SHP77 (cell line): ENCODE measurements at places on chromosomes 4 and X.

GRCh38 chrX:105701310-105702052, 120.9 kb upstream of the NRK start:
- DNase-seq: no peak

GRCh38 chrX:129846716-129847115, 3.0 kb upstream of the ZDHHC9 start:
- no peak for DNase-seq

- no peak for DNase-seq
Measured at GRCh38 chr4:183399126-183399522, 45.3 kb upstream of the CDKN2AIP start.

DNA sequence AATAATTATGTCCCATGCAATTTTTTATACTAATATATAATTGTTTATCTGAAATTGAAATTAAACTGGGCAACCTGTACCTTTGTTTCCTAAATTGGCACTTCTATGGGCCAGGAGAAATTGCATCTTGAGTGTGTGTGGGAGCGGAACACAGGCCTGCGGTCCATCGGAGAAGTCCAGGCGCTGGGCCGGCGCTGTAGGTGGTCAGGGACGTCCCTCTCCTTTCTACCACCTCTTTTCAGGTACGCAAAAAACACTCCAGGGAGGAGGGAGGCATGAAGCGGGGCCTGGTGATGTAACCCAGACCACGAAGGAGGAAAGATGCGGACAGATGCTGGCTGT, 717 bp downstream of the MGAT4D start:
- DNase-seq: no peak

DNA sequence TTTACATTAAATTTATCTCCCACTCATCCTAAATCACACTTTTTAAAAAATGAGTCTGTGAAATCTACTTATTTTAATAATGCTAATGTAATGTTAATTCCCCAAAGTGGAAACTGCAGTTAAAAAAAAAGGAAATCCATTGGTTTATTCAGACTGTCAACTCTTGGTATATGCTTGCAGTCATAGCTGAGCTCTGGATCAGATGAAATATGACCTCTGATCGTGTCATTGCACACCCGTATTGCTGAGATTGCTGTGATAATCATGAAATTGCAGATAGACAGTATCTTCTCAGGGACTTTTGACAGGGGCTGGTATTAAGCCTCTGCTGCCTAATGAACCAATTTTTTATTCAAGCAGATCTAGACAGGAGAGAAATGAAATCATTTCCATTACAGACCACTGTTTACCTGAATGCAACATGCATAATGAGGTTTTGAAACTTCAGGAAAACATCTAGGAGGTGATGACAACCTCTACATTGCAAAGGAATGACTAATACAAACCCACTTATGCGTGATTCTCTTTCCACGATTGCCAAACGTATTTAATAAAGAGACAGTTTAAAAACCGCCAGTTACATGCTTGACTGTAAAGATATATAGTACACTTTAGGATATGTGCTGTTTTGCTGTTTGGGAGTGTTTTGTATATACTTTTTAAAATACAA, 138.3 kb upstream of the PUDP start:
- DNase-seq: no peak

- no peak for DNase-seq
Measured at GRCh38 chrX:97756879-97757278, 873.2 kb downstream of the RPA4 start.

GRCh38 chr4:155597933-155598451, 68.7 kb upstream of the GUCY1A1 start:
- DNase-seq: no peak

DNA sequence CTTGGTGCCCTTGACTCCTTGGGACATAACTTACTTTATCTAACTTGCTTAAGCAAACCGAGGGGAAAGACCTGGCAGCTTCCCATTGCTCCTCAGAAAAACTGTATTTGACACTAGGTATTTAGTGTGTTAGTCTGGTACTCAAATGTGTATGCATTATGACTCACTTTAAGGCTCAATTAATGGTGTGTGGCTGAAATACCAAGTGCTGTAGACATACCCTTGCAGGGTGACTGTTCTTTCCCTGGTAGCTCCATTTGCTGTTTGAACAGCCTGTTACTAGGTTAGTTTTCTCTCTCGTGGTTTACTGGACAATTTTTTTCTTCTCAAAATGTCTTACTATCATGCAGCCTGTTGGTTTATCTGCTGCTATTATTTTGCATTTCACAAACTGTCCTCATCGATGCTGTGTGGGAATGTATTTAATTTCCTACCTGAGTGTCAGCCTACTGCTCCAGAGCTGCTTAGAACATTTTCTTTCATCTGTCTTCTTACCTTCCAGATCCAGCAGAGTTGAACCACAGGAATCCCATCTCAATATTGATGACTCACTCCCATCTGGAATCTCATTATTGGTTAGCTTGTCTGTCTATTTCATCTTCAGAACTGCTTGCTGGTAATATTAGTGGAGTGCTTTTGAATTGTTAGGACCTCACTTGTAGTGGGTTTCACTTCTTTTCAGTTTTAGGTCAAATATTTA, 158.0 kb upstream of the FAT1 start:
- DNase-seq: no peak
